Activated CD4-positive, alpha-beta T cell treated with anti-CD3 and anti-CD28 coated beads, Interleukin-2, Interleukin-4, amounts not matched to agents 100 ng/mL and 50 ng/mL, durations not matched to agents 16 hours and 8 hours (primary cell): ENCODE measurements at places on chromosomes 3 and 15.

- DNase-seq = no peak
Measured at GRCh38 chr3:66269411-66269810, 48.6 kb downstream of the SLC25A26 start.

GRCh38 chr3:119950666-119951325, 143.5 kb downstream of the GSK3B start:
- DNase-seq = no peak

GRCh38 chr15:89433686-89434085, 62.7 kb downstream of the RHCG start:
- no peak for DNase-seq

- DNase-seq = peak; percentile 30
Measured at GRCh38 chr15:99343881-99344551, 92.7 kb downstream of the LRRC28 start.

- DNase-seq = no peak
Measured at GRCh38 chr3:166743481-166744134, 636.5 kb downstream of the ZBBX start.

- DNase-seq = no peak
Measured at GRCh38 chr3:144923046-144923775, 951.6 kb downstream of the DIPK2A start.

GRCh38 chr3:168877899-168878298, 782.2 kb upstream of the GOLIM4 start:
- DNase-seq = no peak

GRCh38 chr3:14133188-14133800, 8.4 kb downstream of the TMEM43 start:
- DNase-seq = no peak

DNA sequence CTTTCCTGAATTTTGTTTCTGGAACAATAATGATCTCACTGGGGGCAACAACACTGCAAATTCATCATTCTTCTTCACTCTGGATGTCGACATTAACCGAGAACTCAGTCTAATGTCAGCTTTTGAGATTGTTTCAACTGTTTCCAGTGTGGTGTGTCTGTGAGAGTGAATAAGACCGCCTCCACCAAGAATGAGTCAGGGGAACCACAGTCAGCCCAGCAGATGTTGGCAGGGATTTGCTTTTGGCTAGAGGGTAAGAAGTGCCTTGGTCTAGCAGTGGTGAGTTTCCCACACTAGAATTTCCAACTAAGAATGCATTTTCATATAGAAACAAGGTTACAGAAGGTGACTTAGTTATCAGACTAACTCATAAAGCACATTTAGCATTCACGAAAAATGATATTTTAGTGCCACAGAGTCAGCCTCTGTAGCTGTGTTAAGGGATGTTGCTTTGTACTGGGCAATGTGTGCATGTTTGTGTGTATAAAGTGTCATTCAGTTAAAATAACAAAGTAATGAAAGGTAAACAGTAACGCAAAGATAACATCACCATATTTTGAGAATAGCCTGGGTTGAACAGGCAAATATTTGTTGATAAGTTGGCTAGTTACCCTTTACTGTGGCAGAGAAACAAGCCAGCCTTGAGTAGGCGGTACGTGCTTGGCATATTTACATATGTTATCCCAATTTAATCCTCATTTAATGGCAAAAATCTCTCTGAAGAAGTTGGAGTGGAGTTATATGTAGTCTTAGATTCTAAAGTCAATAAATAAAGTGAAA, 33.8 kb downstream of the DRD3 start:
- DNase-seq = peak; percentile 58

- DNase-seq = no peak
Measured at GRCh38 chr3:66121318-66121717, 82.6 kb upstream of the MAGI1 start.

GRCh38 chr15:58432401-58432800, 610 bp downstream of the LIPC start:
- no peak for DNase-seq

GRCh38 chr3:14124223-14124614, 451 bp downstream of the CHCHD4 start:
- DNase-seq = peak; percentile 78

- DNase-seq = peak; percentile 49
Measured at GRCh38 chr15:70096215-70097062, 1.3 kb downstream of the TLE3 start.

GRCh38 chr15:80114114-80114513, 38.7 kb upstream of the FAH start:
- DNase-seq = no peak

- no peak for DNase-seq
Measured at GRCh38 chr3:164040991-164041390, 1037.3 kb downstream of the SI start.

DNA sequence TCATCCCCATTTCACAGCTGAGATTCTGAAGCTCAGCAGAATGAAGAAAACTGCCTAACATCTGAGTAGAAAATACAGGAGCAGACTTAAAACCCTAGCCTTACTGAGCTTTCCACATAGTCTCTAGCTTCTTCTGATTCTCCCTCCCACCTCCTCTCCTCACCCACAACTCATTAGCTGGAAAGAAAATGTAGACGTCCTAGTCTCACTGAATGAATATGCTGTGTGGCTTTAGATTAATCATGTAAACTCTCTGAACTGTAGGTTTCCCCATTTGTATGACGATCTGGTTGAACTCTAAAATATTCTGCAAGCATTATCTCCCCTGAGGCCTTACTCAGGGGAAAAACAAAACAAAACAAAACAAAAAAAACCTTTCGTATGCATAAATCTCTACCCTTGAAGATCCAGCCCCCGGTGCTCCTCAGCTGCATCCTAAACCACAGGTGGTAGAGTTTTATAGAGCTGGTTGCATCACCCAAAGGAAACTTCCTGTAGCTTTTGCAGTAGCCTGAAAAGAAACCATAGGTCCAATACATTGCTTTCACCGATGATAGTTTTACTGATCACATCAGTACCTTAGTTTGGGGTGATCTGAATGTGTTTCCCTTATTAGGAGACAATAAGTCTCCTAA, 40.6 kb downstream of the FOXB1 start:
- peak; percentile 62 for DNase-seq

DNA sequence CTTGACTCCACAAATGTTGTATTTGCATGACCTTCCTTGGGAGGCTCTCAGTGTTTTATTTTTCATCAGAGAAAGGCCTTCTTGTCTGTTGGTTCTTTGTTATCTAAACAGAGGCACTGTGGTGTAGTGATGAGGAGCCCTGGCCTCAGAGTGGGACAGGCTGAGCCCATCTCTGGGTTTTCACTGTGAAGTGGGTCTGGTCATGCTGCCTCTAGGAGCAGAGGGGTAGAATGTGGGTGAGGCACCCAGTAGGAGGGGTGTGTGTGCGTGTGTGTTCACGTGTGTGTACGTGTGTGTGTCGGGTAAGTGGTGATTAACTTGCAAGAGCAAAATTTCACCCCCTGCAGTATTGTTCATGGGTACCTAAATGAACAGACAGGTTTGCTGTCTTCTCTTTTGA, 14.4 kb downstream of the KLF13 start:
- DNase-seq = no peak

DNA sequence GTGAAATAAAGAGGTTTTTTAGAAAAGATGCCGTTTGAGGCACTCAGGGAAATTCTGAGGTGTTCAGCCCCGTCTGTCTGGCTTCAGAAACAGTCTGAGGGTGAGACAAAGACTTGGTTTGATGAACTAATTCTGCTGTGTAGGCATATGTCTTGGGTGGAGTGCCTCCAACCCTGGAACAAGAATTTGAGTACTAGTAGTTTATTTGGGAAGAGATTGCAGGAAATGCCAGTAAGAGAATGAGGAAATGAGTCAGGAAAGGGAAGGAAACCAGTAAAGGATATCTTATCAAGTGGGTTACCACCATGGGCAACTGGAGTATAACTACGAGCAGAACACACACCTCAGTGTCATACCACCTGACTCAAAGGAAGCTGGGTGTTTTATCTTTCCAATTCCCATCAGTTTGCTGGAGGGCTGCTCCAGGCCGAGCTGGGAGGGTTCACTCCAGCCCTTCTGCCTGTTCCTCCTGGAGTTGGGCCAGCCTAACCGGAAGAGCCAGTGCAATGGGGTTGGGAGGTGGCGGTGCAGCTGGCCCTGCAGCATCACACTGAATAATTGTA, 75.3 kb downstream of the TGFBR2 start:
- DNase-seq = no peak

GRCh38 chr3:126107203-126107939, 23.4 kb upstream of the SLC41A3 start:
- no peak for DNase-seq

DNA sequence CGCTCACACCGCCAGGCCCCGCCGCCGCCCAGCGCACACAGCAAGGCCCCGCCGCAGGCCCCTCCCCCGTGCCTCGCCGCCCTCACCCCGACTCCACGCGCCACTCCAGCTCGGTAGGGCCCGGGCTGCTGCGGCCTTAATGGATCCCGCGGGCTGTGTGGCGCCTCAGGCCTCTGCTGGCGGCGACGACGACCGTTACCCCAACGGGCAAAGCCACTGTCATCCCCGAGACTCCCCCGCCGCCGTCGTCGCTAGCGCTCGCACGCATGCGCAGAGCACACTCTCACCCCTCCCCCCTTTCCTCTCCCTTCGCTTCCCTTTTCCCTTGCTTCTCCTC, at the start of gene MSL2:
Gene MSL2, minus strand, starts transcription at position 272 of the 337 bp plus-strand sequence. CDS start 1,222 bp downstream, outside the sequence.
- no peak for DNase-seq

DNA sequence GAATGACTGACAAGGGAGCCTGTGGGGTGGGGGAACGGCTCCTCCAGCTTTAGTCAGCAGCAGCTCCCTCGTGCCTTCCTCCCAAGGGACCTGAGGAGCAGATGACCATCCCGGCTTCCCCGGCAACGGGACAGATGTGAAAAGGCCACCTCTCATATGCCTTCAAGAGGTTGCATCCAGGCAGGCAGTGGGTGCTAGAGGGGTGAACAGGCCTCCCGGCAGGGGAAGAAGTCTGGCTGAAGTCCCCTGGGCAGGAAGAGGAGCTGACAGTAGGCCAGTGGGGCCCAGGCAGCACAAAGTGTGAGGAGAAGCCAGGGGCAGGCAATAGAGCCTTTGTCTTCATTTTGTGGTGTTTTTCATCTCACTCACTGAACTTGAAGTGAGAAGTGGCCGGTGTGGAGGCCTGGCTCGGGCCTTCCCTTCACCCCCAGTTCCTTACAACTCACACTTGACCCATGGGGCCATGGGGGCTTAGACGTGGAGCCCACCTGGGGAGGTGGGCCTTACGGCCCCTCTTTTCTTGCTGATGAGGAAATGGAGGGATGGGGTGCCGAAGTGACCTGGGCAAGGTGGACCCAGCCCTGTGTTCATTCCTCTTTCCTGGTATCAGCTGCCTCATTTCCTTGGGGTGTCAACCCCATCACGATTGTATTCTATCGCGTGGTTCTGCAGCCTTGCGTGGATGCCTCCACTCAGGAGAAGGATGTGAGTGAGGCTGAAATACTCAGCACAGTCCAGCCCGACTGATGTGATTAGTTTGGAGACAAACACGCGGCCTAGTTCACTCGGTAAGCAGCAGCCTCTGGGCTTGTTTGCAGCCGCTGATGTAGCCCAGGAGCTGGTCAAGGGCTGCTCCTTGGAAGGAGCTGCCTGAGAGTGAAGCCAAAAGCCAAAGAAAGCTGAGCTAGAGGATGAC, 115.5 kb upstream of the ALDH1A3 start:
- no peak for DNase-seq

- peak; percentile 50 for DNase-seq
Measured at GRCh38 chr3:109702252-109702651, 364.9 kb upstream of the DPPA4 start.

DNA sequence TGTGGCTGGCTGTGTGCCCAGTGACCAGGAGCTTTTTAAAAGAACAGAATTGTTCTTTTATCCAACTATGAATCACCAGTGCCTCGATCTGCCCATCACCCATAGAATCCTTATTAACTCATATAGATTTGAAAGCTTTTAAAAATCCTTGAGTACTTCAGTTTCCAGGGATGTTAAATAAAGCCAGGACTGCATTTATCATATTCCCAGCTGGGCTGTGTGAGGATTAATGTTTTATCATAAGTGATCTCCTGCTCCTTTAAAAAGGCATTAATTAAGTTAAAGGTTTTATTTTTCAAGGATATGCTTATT, 234.0 kb downstream of the MYRIP start:
- DNase-seq = no peak

- no peak for DNase-seq
Measured at GRCh38 chr15:66650433-66650832, 51.6 kb upstream of the SMAD6 start.

DNA sequence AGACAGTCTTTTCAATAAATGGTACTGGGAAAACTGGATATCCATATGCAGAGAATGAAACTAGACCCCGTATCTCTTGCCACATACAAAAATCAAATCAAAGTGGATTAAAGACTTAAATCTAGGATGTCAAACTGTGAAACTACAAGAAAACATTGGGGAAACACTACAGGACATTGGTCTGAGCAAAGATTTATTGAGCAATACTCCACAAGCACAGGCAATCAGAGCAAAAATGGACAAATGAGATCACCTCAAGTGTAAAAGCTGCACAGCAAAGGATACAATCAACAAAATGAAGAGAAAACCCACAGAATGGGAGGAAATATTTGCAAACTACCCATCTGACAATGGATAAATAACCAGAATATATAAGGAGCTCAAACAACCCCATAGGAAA, 38.4 kb upstream of the MBNL1 start:
- no peak for DNase-seq

DNA sequence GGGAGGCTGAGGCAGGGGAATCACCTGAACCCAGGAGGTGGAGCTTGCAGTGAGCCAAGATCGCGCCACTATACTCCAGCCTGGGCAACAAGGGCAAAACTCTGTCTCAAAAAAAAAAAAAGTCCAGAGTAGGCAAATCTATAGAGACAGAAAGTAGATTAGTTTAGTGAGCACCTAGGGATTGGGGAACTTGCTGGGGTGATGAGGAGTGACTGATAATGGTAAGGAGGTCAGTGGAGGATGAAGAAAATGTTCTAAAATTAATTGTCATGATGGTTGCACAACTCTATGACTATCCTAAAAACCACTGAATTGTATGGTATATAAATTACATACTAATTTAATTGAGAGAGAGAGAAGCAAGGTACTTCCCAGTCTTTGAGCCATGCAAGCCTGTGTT, 27.8 kb upstream of the LYZL4 start:
- DNase-seq = no peak

DNA sequence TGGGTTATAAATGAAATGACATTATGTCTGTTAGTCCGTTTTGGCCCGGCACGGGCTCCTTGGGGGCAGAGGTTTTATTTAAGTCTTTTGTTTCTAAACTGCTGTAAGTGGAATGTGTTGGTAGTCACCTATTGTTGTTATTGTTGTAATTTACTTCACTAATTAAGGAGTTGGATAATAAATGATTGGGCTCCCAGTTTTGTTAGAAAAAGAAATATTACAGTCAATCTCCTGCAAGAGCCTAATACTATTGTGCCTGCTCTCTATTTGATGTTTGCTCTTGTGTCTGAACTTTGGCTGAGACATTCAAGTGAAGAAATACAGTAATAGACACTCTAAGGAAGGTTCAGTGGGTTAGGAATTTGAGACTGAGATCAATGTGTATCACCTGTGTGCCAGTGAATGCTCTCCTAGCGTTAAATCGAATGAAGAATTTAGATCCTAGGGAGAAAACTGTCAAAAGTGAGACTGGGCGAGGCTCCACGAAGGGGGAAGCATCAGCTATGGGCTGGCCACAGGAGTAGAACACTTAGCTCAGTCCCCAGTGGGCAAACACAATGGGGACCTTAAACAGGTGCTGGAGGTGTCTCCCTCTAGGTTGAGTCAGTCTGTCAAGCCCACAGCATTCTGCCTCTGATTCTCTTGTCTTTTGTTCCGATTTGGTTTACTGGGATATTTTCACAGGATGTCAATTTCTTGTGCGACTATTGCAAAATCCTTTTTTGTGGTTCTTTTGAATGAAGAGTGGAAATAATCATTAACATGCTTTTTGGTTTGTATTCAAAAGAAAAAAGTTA, 1.2 kb downstream of the ROBO2 start:
- DNase-seq = no peak
